ENCODE measurements at places on chromosomes 1 and 21.

- no peak overlapping the region for H3K4me3 ChIP-seq
- no peak overlapping the region for H3K27ac ChIP-seq
- no peak for DNase-seq
- H3K27me3 ChIP-seq: peaks cover 4% of the 10 kb centered on the region
- no peaks in the 10 kb centered on the region for H3K36me3 ChIP-seq
- no peaks in the 10 kb centered on the region for H3K4me1 ChIP-seq
These were observed 10.3 kb downstream of the SLC6A17 start for GRCh38 chr1:110160538-110161100.

GRCh38 chr1:167056529-167057231, 33.5 kb downstream of the GPA33 start:
- H3K27ac ChIP-seq: no peak overlapping the region
- DNase-seq: no peak
- no peak overlapping the region for H3K4me3 ChIP-seq
- H3K36me3 ChIP-seq: no peaks in the 10 kb centered on the region
- peaks cover 4% of the 10 kb centered on the region for H3K4me1 ChIP-seq
- H3K27me3 ChIP-seq: no peaks in the 10 kb centered on the region

GRCh38 chr1:26162220-26162709, 3.4 kb downstream of the FAM110D start:
- H3K36me3 ChIP-seq: no peaks in the 10 kb centered on the region
- peaks cover 13% of the 10 kb centered on the region for H3K27me3 ChIP-seq
- DNase-seq: no peak
- peak overlapping the region; percentile 26 for H3K4me3 ChIP-seq
- H3K4me1 ChIP-seq: peaks cover 16% of the 10 kb centered on the region
- no peak overlapping the region for H3K27ac ChIP-seq

GRCh38 chr1:111236806-111237205, 9.3 kb downstream of the CHI3L2 start:
- H3K36me3 ChIP-seq: no peaks in the 10 kb centered on the region
- H3K27ac ChIP-seq: no peak overlapping the region
- no peak for DNase-seq
- H3K4me1 ChIP-seq: no peaks in the 10 kb centered on the region
- no peak overlapping the region for H3K4me3 ChIP-seq

DNA sequence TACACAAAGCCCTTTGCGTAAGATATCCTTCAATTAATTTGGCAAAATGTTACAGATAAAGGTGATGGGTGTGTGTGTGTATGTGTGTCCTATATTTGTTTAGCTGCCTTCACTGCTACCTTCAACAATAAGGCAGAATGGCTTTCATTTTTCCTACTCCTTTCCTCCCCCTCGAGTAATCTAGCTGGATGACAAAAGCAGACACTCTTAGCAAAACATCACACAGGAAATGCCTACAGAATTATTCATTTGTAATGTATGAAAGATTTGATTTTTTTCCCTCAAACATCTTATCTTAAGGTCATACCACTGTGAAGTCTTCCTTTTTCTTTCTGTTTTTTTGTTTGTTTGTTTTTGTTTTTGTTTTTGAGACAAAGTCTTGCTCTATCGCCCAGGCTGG, 10.6 kb downstream of the PTPN22 start:
- peaks cover 10% of the 10 kb centered on the region for H3K36me3 ChIP-seq
- H3K27me3 ChIP-seq: no peaks in the 10 kb centered on the region
- H3K27ac ChIP-seq: peak overlapping the region; percentile 17
- no peak for DNase-seq

Measured in CD8-positive, alpha-beta memory T cell (primary cell).